ENCODE measurements at places on chromosomes 1 and 21. TPM values are rescaled to one million over a fixed set of nuclear protein-coding genes. Genes with fewer than 3 reads are reported as not detected.

DNA sequence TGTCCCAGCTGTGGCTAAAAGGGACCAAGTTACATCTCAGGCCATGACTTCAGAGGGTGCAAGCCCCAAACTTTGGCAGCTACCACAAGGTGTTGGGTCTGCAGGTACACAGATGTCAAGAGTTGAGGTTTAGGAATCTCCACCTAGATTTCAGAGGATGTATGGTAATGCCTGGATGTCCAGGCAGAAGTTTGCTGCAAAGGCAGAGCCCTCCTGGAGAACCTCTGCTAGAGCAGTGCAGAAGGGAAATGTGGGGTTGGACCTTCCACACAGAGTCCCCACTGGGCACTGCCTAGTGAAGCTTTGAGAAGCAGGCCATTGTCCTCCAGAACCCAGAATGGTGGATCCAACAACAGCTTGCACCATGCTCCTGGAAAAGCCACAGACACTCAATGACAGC, 10.1 kb upstream of the PHGDH start:
- DNase-seq, result no peak

- DNase-seq, result no peak
These were observed 7.3 kb downstream of the PODN start for GRCh38 chr1:53069265-53069662.

- DNase-seq, result no peak
These were observed 113.6 kb upstream of the KIF26B start for GRCh38 chr1:245041058-245041698.

S100A10 gene
- 116 TPM for total RNA-seq

CFHR4 gene
- total RNA-seq, result not detected

SSR2 gene
- 213 TPM for total RNA-seq

USH2A gene
- total RNA-seq, result 0.16 TPM

Data from urinary bladder (tissue), 4 donors.